EH (cell line): ENCODE measurements at places on chromosomes 4 and X.

DNA sequence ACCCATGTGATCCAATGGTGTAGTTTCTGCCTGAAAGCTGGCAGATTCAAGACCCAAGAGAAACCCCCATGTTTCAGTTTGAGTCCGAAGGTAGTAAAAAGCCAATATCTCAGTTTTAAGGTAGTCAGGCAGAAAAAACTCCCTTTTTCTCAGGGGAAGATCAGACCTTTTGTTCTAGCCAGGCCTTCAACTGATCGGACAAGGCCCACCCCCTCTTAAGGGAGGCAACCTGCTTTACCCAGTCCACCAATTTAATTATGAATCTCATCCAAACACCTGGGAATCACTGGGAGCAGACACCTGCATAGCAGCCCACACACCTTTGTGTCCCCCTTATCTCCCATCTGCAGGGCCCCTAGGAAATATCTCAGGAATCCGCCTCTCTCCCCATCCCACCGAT, 322.0 kb downstream of the STK32B start:
- no peak for DNase-seq

GRCh38 chr4:163344147-163345125, 744 bp downstream of the NPY5R start:
- no peak for DNase-seq

DNA sequence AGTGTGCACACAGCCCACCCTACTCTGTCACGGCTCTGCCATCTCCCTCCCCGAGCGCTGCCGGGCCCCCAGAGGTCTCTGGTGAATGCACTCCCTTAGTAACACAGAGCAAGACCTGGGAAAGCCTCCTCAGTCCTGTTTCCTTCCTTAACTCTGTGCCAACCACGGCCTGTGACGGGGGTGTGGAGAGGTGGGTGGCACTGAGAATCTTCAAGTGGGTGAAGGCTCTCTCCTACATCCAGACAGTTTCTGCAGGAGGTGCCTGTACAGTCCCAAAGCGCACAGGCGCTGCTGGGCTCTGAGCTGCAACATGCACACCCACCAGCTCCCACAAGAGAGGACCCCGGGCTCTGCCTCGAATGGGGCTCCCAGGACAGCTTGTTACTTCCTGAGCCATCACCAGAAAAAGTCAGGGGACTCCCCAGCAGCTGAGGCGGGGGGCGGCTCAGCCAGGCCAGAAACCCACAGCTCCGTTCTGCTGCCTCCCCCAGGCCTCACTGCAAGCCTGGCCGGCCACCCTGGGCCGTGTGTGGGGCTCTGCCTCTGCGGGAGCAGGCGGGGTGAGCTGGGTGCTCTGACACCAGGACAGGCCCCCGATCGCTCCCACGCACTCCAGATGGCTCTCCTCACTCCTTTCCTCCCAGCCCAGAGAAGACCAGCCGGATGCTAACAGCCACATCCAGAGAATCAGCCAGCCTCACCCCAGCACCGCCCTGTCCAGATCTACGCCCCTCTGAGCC, 29.7 kb downstream of the FAM53A start:
- DNase-seq, result no peak

DNA sequence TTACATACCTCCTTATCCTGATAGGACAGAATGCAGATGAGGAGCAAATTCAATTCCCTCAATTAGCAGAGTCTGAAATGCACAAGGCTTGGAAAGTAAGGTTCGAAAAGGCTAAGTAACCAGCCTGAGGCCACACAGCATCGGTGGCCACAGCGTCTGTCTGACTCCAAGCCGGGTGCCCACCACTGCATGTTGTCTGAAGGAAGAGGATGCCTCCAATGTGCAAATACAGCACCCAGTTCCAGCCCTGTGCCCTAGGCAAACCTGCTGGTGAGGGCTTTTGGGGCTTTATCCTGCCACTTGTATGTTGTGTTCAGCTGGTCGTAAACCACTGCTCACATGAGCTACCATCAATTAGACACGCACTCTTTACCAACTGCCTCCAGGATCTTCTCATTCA, 48.6 kb upstream of the PPP2R2C start:
- DNase-seq, result no peak

GRCh38 chr4:77015390-77015789, 60.4 kb downstream of the CCNI start:
- peak; percentile 84 for DNase-seq

DNA sequence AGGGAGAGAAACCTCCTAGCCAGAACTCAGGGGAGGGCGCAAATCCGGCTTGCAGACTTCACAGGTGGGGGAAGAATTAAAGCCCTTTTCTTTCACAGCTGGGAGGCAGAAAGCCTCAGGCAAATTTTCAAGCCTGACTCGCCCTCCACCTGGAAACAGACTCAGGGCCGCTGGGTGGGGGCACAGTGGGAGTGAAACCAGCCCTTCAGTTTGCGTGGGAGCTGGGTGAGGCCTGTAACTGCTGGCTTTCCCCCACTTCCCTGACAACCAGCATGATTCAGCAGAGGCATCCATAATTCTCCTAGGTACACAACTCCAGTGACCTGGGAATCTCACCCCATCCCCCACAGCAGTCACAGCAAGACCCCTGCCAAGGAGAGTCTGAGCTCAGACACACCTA, 206.9 kb upstream of the INTU start:
- DNase-seq, result no peak

DNA sequence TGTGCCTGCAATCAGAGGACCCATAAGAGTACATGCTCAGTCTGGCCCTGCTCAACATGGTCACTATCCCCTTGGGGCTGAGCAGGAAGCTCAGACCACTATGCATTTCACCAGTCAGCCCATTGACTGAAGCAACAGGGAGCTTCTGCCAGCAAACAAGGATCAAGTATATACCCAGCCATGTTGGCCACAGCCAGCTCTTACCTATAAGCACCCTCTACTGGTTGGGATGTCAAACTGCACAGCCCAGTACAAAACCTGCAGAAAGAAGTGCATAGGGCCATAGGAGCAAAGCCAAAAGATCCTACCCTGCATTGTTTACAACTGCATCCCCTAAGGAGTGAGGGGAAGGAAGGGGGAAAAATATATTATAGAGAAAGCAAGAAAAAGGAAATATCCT, 214.4 kb upstream of the CPEB2 start:
- DNase-seq, result peak; percentile 57

DNA sequence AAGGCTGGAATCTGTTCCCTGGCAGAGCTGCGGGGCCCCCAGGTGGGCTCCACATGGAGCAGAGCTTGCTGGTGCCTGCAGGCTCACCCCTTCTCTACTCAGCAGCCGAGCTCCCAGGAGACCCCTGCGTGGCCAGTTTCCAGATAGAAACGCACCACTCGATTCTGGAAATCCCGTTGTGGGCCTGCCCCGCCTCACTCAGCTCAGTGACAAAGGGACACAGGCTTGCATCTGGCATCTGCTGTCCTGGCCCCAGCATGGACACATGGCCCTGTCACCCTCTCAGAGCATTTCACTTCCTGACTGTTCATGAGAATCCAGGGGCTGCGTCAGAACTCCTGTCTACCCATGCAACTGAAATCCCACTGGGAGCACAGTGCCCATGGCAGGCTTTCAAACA, 20.5 kb upstream of the C4orf50 start:
- DNase-seq, result no peak

DNA sequence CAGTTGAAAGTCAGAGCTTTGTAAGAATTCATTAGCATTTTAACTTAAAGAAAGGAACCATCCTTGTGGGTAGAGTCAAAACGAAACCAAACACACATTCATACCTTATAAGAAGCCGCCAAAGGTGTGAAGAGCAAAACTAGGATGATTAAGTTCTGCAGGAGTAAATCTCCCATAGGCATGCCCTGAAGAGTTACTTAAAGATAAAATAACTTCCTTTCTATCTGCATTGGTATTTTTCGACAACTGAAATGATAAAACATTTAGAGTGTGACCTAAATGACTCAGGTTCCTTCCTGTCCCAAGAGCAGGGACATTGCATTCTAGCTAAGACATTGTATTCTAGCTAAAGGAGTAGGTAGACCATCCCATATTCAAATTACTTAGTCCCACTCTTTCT, 75.3 kb downstream of the BCOR start:
- no peak for DNase-seq

DNA sequence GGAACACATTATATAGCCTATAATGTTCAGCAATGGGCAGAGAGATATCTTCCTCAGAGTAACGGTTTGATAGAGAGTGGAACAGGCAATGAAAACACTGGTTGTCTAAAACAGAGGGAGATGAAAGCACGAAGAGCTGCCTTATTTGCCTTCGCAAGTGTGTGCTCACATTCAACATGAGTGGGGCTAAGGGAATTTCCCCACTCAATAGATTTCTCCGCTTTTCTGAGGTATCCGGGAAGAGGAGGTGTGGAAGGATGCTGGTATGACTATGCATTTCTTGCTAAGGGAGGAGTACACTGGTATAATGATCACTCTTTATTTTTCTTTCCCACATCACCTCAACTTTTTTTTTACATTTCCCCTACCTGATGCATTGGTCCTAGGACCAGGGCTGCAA, 7.8 kb upstream of the GPR82 start:
- DNase-seq, result no peak

DNA sequence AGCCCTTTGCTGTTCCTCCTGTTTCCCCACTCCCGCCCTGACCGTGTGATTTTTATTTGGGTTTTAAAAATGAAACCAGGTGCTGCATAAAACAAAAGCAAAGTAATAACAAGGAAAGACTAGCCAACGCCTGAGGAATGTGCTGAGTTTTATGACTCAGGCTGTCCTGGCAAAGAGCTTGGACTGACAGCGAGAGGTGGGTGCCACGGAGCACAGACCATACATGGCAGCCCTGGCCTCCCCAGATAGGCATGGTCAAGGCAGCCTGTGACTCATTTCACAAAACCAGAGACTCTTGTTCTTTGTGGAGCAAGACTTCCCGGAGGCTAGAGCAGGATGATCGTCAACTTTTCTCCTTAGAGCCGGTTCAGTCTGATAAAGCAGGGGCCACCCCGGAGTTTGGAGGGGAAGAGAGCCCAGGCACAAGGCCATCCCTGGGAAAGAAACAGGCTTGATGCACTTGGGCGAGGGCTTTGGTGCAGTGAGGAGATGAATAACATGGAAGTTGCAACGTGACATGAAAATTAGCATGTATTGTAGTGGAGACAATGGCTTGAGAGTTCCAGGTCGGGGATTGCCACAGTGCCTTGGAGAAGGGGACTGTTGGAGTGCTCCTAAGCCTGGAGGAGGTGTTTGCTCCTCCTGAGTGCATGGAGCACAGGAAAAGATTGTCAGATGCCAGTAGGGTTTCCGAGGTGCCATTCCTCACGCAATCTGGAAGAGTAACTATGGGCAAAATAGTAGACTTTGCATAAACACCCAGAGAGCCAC, 54.8 kb downstream of the C4orf51 start:
- peak; percentile 99 for DNase-seq

DNA sequence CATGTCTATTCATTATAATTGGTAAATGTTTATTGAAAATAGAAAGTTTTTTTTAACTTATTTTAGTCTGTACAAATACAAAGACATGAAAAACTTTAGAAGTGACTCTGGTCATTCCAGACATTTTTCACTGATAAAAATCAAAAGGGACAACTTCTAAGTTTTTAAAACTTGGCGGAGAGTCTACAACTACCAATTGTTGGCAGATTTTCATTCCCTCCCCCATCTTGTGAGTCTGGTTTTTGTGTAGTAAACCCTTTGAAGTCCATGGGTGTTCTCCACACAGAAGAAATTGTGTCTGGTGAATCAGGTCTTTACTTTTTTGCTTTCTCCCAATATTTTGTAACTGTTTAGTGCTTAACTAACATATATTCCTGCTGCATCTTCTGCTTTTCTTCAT, 336.5 kb downstream of the PDGFC start:
- DNase-seq, result peak; percentile 19

- no peak for DNase-seq
Observed at GRCh38 chr4:61273233-61273632, 73.1 kb downstream of the ADGRL3 start.

DNA sequence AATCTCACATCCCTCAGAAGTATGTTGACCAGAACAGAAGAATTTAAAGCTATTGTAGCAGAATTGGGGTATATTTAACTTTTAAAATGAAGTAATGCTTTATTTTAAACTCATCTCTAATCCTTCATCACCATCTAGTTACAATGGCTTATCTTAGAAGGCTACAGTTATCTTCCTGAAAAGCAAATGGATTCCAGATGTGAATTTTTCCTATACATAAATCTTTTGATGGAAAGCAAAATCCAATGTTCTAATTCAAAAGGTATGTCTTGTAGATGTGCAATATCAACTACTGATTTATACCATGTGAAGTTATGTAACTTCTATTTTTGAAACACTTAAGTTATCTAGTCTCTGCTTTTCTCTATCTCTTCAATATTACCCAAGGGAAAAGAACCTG, 47.6 kb downstream of the CCNG2 start:
- peak; percentile 9 for DNase-seq

- DNase-seq, result no peak
Observed at GRCh38 chr4:67668315-67668714, 32.6 kb downstream of the UBA6 start.

GRCh38 chr4:81432825-81433224, 38.9 kb downstream of the RASGEF1B start:
- no peak for DNase-seq

- DNase-seq, result peak; percentile 50
Observed at GRCh38 chr4:56979421-56980072, 851 bp downstream of the POLR2B start.

DNA sequence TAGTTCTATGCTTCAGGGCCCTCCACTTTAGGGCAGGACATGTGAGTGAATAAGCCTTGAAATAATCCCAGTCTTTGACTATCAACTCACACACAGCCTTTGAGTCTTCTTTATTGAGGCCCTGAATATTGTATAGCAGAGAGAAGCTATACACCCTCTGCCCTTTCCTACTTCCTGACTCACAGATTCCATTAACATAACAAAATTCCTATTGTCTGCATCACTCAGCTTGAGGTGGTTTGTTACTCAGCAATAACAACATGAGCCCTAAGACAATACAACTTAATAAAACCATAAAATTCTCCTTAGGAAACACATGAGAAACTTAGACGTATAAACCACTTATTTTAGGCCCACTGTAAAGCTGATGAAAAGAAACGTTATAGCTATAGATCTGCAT, 680.3 kb upstream of the DIAPH2 start:
- peak; percentile 0 for DNase-seq

- no peak for DNase-seq
Observed at GRCh38 chr4:98318521-98318920, 57.3 kb downstream of the RAP1GDS1 start.

- DNase-seq, result no peak
Observed at GRCh38 chr4:176566769-176567168, 226.0 kb downstream of the VEGFC start.
